ENCODE measurements at places on chromosomes 6 and 20. TPM values are rescaled to one million over a fixed set of nuclear protein-coding genes. Genes with fewer than 3 reads are reported as not detected.

- DNase-seq = no peak
- H3K4me1 ChIP-seq = no peaks in the 10 kb centered on the region
- no peaks in the 10 kb centered on the region for H3K36me3 ChIP-seq
- no peak overlapping the region for H3K27ac ChIP-seq
- H3K27me3 ChIP-seq = peaks cover 3% of the 10 kb centered on the region
Observed at GRCh38 chr6:11992086-11992485, 20.0 kb upstream of the HIVEP1 start.

- H3K36me3 ChIP-seq = peaks cover 5% of the 10 kb centered on the region
- H3K4me1 ChIP-seq = peaks cover 24% of the 10 kb centered on the region
- H3K27ac ChIP-seq = no peak overlapping the region
- no peaks in the 10 kb centered on the region for H3K27me3 ChIP-seq
- H3K4me3 ChIP-seq = no peak overlapping the region
- DNase-seq = no peak
Observed at GRCh38 chr6:26224940-26225847, 138.0 kb downstream of the HFE start.

GRCh38 chr6:117681162-117681741 lies 6.0 kb downstream of the NUS1 start:
- H3K4me1 ChIP-seq = peaks cover 41% of the 10 kb centered on the region
- no peak overlapping the region for H3K4me3 ChIP-seq
- no peak overlapping the region for H3K27ac ChIP-seq
- DNase-seq = no peak
- no peaks in the 10 kb centered on the region for H3K27me3 ChIP-seq

DNA sequence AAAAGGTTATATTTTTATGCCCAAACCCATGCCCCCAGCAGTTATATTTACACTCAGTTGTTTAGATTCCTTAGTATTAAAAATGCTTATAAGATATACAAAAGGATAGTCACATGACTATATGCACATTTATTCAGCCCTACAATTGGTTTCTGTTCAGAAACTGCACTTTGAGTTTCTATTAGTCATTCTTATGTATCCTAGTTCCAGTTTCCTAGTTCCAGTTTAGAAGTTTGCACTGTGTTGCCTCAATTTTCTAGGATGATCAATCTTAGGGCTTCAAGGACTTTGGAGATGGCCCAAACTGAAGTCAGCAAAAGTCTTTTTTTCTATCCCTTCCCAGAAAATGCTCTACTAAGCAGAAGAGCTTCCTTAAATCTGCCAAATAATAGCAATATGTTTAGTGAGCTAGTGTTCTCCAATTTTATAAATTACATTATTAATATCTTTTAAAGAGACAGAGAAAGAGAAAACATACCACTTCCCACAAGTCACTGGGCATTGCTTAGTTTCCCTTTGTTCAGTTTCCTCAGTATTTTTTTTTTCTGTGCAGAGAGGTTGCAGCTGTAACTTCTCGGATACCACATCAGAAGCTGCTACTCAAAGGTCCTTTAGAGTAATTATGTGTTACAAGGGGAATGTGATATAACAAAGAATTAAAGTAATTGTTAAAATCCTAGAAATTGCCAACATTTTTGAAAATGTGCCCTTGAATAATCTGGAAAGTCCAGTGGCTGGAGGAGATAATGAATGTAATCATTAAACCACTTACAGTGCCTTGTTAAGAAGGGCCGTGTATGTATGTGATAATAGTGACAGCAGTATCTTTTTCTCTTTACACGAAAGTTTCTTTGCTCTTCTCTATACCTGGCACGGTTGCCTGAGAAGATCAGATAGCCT lies 138.8 kb downstream of the KHDRBS2 start:
- no peak overlapping the region for H3K4me3 ChIP-seq
- no peaks in the 10 kb centered on the region for H3K27me3 ChIP-seq
- DNase-seq = no peak

GRCh38 chr20:31712112-31712553 lies 10.5 kb downstream of the BCL2L1 start:
- no peak overlapping the region for H3K4me3 ChIP-seq
- no peak for DNase-seq
- peaks cover 71% of the 10 kb centered on the region for H3K36me3 ChIP-seq
- H3K27me3 ChIP-seq = no peaks in the 10 kb centered on the region
- H3K27ac ChIP-seq = peak overlapping the region; percentile 53
- H3K4me1 ChIP-seq = peaks cover 86% of the 10 kb centered on the region

DNA sequence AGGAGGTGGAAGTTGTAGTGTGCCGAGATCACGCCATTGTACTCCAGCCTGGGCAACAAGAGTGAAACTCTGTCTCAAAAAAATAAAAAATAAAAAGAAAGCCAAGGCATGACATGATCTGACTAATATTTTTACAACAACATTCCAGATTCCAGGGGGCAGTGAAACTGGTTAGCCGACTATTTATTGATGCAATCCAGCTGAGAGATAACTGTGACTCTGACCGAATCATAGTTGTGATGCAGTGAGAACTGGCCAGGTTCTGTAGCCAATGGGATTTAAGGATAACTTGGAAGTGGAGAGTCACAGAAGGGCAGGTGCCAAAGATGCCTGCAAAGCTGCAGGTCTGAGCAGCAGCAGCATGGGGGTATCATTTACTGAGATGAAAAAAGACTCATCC lies 82.9 kb upstream of the TSHZ2 start:
- H3K4me3 ChIP-seq = no peak overlapping the region
- no peak for DNase-seq
- peaks cover 6% of the 10 kb centered on the region for H3K27me3 ChIP-seq
- H3K36me3 ChIP-seq = no peaks in the 10 kb centered on the region

- peaks cover 1% of the 10 kb centered on the region for H3K27me3 ChIP-seq
- H3K27ac ChIP-seq = no peak overlapping the region
- no peaks in the 10 kb centered on the region for H3K4me1 ChIP-seq
- no peak overlapping the region for H3K4me3 ChIP-seq
- no peak for DNase-seq
- peaks cover 1% of the 10 kb centered on the region for H3K36me3 ChIP-seq
Observed at GRCh38 chr6:142659661-142660060, 285.3 kb downstream of the HIVEP2 start.

RTEL1 gene
- 50.0 TPM for total RNA-seq

- no peak overlapping the region for H3K4me3 ChIP-seq
- peaks cover 18% of the 10 kb centered on the region for H3K36me3 ChIP-seq
- H3K27me3 ChIP-seq = no peaks in the 10 kb centered on the region
- DNase-seq = no peak
- no peak overlapping the region for H3K27ac ChIP-seq
Observed at GRCh38 chr6:45827952-45828530, 187.6 kb downstream of the CLIC5 start.

DNA sequence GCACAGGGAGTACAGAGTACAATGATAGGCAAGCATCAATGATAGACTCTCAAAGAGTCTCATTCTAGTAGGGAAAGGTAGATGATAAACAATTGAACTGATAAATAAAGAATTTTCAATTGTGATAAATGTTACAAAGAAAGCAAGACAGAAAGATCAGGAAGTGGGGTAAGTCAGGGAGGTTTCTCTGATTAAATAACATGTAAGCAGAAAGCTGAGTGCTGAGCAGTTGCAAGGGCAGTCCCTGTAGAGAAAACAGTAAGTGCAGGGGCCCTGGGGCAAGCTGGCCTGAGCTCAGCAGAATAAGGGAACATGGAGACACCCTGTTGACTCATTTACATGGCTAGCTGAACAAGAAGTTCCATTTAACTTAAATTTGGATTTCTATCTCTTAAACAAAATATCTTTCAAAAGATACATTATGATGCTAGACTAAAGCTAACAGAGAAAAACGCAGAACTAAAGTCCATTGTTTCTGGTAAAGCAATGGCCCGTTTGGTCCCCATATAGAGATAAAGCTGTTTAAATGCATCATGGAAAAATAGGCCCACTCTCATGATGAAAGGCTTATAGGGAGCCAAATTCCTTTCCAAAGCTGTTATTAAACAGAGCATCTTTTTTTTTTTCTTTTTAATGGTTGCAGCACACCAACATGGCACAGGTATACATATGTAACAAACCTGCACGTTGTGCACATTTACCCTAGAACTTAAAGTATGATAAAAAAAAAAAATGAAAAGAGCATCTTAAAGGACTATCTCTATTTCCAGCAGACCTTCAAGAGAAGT lies 5.3 kb upstream of the TNFAIP3 start:
- peaks cover 24% of the 10 kb centered on the region for H3K4me1 ChIP-seq
- H3K27me3 ChIP-seq = no peaks in the 10 kb centered on the region
- no peak for DNase-seq
- no peak overlapping the region for H3K4me3 ChIP-seq

GRCh38 chr6:85865420-85866369 lies 223.0 kb upstream of the SYNCRIP start:
- H3K36me3 ChIP-seq = no peaks in the 10 kb centered on the region
- no peak overlapping the region for H3K4me3 ChIP-seq
- no peak overlapping the region for H3K27ac ChIP-seq
- no peak for DNase-seq
- H3K4me1 ChIP-seq = no peaks in the 10 kb centered on the region

CDSN gene
- total RNA-seq = not detected

DNA sequence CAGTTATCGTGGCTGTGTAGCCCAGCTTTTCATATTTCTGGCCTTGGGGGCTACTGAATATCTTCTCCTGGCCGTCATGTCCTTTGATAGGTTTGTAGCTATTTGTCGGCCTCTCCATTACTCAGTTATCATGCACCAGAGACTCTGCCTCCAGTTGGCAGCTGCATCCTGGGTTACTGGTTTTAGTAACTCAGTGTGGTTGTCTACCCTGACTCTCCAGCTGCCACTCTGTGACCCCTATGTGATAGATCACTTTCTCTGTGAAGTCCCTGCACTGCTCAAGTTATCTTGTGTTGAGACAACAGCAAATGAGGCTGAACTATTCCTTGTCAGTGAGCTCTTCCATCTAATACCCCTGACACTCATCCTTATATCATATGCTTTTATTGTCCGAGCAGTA lies 475 bp downstream of the OR2B6 start:
- no peak overlapping the region for H3K4me3 ChIP-seq
- no peak overlapping the region for H3K27ac ChIP-seq
- H3K27me3 ChIP-seq = peaks cover 44% of the 10 kb centered on the region
- no peak for DNase-seq
- H3K36me3 ChIP-seq = no peaks in the 10 kb centered on the region

FAM162B gene
- not detected for total RNA-seq

- H3K36me3 ChIP-seq = no peaks in the 10 kb centered on the region
- H3K27me3 ChIP-seq = no peaks in the 10 kb centered on the region
- H3K4me1 ChIP-seq = no peaks in the 10 kb centered on the region
- no peak for DNase-seq
- no peak overlapping the region for H3K4me3 ChIP-seq
Observed at GRCh38 chr20:12570371-12570770, 438.4 kb upstream of the SPTLC3 start.

DNA sequence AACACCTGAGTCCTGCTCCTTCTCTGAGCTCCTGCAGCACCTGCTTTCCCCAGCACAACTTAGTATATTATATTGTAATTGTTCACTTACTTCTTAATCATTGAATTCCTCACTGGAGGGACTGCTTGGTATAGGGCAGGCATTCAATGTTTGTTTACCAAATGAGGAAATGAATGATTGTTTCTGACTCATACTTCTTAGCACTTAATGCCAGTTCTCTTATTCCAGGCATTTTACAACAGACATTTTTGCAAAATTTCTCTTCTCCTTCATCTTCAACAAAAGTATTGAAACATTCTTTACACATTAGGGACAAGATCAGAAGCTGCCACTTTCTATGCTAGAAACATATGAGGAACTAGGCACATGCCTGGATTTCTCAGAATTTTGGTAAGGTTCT lies 119.4 kb downstream of the TBX18 start:
- no peaks in the 10 kb centered on the region for H3K27me3 ChIP-seq
- no peak overlapping the region for H3K4me3 ChIP-seq
- H3K27ac ChIP-seq = no peak overlapping the region
- no peak for DNase-seq
- H3K4me1 ChIP-seq = no peaks in the 10 kb centered on the region

- H3K27ac ChIP-seq = peak overlapping the region; percentile 93
- no peak for DNase-seq
- peaks cover 24% of the 10 kb centered on the region for H3K4me1 ChIP-seq
- H3K36me3 ChIP-seq = no peaks in the 10 kb centered on the region
- peak overlapping the region; percentile 96 for H3K4me3 ChIP-seq
- H3K27me3 ChIP-seq = no peaks in the 10 kb centered on the region
Observed at GRCh38 chr6:34791164-34791700, 651 bp upstream of the BLTP3A start.

GRCh38 chr6:46794068-46794467 lies 879 bp downstream of the MEP1A start:
- H3K27ac ChIP-seq = no peak overlapping the region
- no peaks in the 10 kb centered on the region for H3K36me3 ChIP-seq
- H3K4me1 ChIP-seq = no peaks in the 10 kb centered on the region
- no peak overlapping the region for H3K4me3 ChIP-seq

GRCh38 chr20:48791666-48792071 lies 36.1 kb downstream of the PREX1 start:
- no peak overlapping the region for H3K27ac ChIP-seq
- no peak for DNase-seq
- H3K4me1 ChIP-seq = peaks cover 73% of the 10 kb centered on the region
- H3K27me3 ChIP-seq = no peaks in the 10 kb centered on the region

DNA sequence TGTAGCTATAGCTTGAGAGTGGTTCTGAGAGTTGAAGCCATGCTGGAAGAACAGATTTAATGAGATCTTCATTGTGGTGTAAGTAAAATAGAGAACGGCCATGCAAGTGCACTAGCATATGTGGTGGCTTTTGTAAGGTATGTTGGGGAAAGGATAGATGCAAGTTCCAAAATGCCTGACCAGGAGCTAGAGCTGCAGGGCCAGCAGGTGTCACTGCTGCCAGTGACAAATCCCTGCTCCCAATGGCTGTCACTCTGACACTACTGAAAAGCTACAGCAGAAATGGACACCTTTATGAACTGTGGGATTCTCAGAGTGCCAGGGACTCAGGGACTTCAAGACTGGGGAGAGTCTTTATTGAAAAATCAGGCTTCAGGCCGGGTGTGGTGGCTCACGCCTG lies 23.1 kb upstream of the VIP start:
- no peak for DNase-seq
- H3K36me3 ChIP-seq = no peaks in the 10 kb centered on the region
- no peaks in the 10 kb centered on the region for H3K27me3 ChIP-seq
- no peaks in the 10 kb centered on the region for H3K4me1 ChIP-seq
- H3K27ac ChIP-seq = no peak overlapping the region

- peak overlapping the region; percentile 86 for H3K4me3 ChIP-seq
- H3K27ac ChIP-seq = peak overlapping the region; percentile 92
- H3K27me3 ChIP-seq = no peaks in the 10 kb centered on the region
- peak; percentile 80 for DNase-seq
- H3K36me3 ChIP-seq = peaks cover 14% of the 10 kb centered on the region
Observed at GRCh38 chr6:159692303-159693127, 526 bp downstream of the SOD2 start.
